ENCODE measurements at places on chromosomes 1 and 21.

DNA sequence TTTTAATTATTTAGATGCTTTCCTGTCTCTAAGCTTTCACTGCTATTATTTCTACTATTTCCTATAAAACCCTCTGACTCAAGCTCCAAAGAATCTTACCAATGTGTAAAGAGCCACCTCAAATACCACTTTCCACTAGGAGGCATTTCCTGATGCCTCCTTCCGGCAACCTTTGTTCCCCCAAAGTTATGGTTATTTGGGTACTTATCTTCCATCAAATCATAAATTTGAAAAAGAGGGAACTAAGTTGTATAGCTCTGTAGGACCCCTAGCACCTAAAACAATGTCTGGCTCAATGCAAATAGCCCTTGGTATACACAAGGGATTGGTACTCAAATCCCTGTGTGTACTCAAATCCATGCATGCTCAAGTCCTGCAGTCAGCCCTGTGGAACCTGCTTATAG, 79.6 kb downstream of the NME7 start:
- DNase-seq = no peak

DNA sequence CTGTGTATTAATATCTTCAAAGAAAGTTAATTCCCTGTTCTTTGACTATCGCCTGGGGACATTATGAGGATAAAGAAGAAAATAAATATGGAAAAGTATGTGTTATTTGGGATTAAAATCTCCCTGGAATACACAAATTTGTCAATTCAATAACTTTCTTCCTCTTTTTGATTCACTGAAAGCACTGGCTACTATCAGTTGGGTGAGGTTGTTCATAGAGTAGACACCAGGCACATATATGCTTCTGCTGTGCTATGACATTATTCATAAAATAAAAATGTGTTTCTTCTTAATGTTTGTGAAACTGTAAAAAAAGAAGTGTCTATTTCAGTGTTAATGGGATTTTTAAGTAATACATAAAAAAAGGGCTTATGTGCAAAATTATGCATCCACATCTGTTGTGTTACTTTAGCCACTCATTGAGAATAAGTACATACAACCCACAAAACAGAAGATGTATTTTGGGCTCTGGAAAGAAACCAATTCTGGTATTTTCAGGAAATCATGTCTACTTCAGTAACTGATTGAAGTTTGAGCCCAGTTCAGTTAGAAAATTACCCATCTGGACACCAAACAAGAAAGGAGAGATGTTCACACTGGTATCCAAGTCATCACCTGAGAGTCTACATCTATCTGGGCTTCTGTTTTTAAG, 169.4 kb downstream of the GABPA start:
- DNase-seq = no peak

- DNase-seq = no peak
These were observed 10.3 kb downstream of the GAS5 start for GRCh38 chr1:173857363-173857917.

GRCh38 chr21:39984286-39984991, 117.2 kb downstream of the PCP4 start:
- DNase-seq = no peak

DNA sequence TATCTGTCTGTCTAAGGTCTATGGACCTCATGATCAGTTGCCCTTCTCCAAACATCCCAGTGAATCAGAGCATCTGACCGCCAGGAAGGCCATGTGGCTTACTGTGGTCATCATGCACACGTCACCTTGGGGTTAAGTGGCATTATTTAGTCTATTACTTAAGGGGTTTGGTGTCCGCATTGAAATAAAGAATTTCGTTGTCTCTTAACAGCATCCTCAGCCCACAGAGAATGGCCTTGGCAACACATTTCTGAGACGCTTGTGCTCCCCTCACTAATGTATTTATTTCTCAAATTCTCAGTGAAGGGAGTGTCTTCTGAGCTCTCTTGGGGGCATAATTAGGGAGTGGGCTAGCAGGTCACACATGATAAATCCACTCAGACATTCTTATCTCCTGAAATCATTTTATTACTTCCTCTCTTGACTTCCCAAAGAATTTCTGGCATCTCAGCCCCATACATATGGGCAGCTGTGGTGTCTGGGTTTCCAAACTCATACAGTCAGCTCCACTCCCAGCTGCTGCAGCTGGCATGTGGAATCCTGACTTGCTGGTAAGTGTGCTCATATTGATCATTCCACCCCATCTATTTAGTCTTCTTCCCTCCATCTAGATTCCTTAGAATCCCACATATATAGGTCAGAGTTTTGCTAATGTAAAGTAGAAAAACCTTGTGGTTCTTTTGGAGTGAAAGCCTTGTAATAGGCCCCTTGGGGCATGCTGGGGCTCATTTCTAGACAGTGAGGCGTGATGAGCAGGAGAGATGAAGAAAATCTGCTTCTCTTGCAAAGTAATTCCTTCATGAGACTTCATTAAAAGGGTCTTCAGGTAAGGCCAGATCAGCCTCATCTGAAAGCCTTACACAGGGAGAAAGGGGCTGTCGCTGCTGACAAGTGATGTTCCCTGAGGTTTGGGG, 110.5 kb downstream of the HHAT start:
- no peak for DNase-seq

GRCh38 chr1:113433184-113433583, 42.9 kb downstream of the MAGI3 start:
- no peak for DNase-seq

DNA sequence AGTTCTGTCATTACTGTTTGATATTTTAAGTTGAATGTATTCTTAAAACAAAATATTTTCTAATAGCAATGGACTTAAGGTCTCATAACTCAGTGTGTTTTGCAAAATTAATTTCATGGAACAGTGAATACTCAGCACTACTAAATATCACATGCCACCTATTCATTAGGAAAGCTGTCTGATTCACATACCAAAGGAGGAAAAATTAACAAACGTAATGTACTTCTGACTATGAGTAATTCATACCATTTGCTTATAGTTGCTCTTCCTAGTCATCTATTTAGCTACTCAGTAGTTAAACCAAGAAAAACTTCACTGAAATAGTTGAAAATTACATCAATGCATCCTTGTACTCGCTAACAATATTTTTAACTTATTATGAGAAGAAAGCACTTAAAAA, 35.2 kb downstream of the TP53BP2 start:
- no peak for DNase-seq

DNA sequence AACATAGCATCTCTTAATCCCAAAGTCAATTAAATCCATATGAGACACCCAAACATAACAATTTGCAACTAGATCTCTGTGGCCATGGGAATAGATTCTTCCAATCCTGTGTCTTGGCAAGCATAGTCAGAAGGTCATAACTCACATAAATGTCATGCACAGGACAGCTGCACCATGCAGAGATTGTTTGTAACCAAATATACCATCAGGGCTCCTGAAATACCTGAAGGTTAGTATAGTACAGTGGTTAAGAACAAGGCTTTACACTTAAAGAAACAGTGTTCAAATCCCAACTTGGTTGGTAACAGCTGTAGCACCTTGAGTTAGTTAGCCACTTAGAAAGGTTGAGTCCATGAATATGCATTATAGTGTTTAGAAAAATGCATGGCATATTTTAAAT, 82.6 kb upstream of the CCDC190 start:
- no peak for DNase-seq

DNA sequence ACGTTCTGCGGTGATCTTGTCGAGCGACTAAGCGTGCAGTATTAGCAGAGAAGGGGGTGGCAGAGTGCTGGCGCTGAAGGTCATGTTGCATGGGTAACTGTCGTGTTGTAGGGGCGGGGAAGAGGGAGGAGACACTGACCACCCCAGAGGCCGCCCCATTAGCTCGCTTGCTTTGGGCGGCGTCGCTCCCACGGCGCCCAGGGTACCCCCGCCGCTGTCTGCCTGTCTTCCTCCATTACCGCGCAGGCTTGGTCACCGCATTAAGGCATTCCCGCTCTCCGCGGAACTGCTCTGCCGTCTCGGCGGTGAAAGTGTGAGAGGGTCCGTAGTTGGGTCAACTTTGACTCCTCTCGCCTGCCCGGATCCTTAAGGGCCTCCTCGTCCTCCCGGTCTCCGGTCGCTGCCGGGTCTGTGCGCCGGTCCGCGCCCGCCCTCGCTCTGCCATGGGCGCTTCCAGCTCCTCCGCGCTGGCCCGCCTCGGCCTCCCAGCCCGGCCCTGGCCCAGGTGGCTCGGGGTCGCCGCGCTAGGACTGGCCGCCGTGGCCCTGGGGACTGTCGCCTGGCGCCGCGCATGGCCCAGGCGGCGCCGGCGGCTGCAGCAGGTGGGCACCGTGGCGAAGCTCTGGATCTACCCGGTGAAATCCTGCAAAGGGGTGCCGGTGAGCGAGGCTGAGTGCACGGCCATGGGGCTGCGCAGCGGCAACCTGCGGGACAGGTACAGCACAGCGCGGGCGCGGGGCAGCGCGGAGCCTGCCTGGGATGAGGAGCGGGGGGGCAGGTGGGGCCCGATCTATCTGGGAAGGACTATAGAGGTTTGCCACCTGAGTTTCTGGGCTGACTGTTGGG, at the start of gene MTARC2:
TSS of gene MTARC2 (plus strand) at position 234 of the 846 bp plus-strand sequence. CDS start at position 444, 210 bp downstream.
- peak; percentile 86 for DNase-seq

GRCh38 chr1:10835822-10836421, 39.5 kb upstream of the CASZ1 start:
- DNase-seq = peak; percentile 58

- no peak for DNase-seq
These were observed 112.5 kb upstream of the KCNK2 start for GRCh38 chr1:214970016-214970415.

GRCh38 chr1:189289346-189289745, 1188.3 kb downstream of the BRINP3 start:
- no peak for DNase-seq

DNA sequence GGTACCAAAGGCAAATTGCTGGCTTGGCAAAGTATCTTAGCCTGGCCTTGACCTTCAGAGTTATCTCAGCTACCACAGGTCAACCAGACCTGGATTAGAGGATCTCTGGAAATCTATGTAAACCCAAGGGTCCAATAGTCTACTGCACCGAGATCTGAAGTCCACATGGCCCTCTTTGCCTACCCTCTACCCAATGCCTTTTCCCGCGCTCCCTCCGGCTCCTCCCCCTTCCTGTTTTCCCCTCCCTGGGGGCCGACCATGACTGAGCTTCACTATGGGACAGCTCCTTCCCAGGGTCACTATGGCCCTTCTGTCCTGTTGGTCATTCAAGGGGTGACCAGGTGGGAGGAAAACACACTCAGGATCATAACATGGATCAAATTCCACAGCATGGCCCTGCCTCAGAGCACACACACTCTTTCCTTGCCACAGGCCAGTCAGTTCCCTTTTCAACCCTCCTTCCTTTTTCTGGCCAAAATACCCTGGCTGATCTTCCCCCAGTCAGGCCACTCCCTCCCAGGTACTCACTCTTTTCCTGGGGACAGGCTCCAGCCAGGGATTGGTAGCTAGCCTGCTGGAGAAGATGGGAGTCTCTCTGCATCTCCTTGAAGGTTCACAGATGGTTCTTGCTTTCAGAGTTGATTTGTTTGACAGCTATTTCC, 19.1 kb upstream of the TMEM183A start:
- DNase-seq = no peak

GRCh38 chr1:210726621-210727020, 397.9 kb downstream of the HHAT start:
- no peak for DNase-seq

DNA sequence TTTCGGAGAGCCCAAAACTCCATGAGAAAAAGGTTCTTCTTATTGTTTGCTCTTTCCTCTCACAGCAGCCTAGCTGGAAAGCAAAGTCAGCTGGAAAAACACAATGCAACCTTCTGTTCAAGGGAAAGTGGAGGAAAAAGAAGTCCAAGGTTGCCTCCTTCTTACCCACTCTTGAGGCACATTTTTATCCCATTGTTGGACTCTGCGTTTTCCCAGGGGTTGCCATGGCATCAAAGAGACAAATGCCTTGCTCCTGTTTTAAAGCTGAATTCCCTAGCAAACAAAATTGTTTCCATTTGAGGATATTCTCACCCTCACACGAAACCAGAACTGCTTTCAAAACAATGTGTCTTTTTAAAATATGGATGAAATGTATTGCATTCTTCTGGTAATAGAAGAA, 45.1 kb upstream of the PALMD start:
- DNase-seq = no peak

DNA sequence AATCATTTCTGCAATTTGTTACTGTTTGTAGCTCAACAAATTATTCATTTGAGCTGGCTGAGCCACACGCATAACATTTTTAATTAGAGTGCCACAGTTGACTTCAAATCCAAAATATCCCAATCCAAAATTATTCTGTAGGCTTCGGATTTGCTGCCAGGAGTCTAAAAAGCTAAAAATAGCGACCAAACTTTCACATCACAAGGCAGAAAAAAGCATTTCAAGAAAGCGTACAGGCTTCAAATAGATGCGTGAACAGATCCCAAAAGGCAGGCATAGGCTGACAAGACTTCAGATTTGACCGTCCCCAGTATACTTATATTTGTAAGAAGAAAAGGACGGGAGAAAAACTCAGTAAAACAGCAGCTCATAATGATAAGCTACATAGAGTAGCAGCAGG, 24.3 kb upstream of the TIAM1 start:
- DNase-seq = no peak

DNA sequence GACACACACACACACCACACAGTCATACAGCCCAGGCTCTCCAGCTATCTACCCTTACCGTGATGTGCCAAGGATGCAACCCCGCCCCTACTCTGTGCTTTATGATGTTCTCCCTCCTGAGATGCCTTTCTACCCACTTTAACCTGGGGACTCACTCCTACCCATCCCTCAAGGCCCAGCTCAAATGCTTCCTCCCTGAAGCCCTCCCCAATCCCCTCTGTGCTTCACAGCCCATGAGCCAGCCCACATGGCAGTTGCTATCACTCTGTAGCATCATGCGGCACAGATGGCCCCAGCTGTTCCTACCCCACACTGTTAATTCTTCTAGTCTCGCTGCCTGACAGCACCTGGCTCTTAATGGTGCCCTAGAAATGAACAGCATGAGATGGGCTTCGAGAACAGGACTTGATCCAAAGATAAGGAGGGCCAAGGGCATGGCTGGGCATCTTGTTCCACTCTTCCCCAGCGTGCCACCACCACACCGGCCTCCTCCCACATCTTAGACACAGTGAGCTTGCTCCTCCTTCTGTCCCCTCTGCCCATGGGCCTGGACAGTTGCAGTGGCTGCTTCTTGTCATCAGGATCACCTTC, 109.8 kb downstream of the GLIS1 start:
- DNase-seq = no peak

DNA sequence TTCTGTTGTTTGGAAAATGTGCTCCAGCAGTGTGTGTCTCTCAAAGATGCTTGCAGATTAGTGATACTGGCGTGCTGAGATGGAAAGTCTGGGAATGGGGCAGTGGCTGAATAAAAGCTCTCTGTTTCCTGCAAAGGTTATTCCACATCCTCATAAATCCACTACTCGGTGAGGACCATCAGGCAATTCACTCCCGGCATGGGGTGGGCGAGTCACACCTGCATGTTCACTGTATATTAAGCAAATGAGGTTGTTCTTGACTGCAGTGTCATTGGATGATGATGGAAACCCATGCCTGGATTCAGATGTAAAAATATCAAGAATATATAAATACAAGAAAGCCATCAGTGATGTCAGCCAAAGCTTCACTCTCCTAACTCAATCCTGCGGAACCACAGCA, 65.4 kb upstream of the DSCAM start:
- DNase-seq = no peak

DNA sequence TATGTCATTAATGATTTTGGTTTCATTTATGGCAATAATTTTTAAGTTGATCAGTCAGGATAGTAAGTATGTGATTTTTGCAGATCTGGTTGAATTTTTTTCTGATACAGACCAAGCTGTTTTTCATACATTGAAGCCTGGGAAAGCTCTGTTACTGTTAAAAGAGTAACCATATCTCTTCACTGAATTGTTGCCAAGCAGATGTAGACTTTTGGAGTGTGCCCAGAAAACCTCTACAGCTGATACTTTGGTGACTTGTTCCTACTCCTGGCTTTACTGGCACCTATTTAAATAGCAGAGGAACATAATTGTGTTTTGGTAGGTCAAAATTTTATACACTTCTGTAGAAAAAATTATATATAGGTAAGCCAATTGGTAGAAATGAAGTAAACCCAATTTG, 49.4 kb downstream of the NFIA start:
- DNase-seq = no peak

Data from lower lobe of right lung (tissue), 2 donors.